Non-pigmented ciliary epithelial cell (primary cell): ENCODE measurements at places on chromosomes 4 and X.
A peak's percentile ranks its signal among the peaks of the same experiment; 100 is the strongest.

DNA sequence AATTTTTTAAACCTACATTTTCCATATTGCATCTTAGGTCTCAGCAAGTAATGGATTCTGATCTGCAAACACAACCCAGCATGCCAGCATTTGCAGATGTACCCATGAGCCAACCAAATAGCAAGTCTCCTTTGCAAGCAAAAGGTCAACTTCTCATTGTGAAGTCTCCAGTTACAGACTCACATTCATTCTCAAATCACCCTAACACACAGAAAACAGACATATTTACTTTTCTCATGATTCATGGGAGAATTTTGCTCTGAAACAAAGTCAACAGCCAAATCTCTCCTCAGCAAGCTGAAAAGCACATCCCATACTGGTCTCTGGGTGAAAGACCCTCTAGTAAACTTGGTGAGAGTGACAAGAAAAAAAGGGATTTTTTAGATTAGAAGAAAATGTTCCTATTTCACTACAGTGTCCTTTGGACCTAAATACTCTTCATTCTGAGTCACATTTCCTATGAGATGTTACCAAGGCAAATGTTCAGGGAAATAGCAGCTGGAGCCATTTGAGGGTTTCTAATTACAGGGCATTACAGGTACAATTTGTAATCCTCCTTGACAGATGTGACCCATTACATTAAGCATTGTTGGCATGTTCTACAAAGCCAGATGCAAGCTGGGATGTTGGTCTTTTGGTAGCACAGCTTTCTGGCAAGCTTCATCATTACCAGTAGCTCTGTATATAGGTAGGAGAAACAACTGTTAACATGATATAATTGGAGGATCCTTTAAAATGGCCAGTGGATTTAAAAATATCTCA lies 383.3 kb downstream of the SMARCA1 start:
- DNase-seq: peak; percentile 17

DNA sequence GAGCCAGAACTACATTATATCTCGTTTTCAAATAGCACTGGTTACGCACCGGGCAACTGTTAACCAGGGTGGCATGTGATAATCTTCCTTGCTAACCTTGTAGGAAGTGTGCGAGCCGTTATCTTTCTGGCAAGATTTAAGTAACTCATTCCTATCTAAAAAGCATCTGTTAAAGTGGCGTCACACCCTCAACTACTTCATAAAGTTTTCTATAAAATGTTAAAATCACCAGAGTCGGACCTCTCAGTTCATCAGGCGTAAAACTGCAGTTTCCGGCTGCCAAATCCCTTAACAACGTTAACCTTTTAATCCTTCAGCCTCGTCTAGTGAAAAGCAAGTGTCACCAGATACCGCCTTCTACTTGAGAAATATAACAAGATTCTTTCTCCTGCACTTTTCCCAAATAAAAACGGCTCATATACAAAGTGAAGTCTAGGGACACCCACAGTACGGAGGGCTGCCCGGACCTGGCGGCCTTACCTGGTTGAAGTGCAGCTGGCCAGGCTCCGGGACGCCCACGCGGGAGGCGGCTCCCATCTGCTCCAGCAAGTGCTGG lies 1.2 kb downstream of the SLC39A8 start:
- DNase-seq: no peak

- no peak for DNase-seq
Observed at GRCh38 chr4:145483514-145483913, 1.9 kb downstream of the SMAD1 start.

GRCh38 chrX:73963682-73964081 lies 340.3 kb upstream of the ZCCHC13 start:
- no peak for DNase-seq

- no peak for DNase-seq
Observed at GRCh38 chr4:168118116-168118655, 25.8 kb downstream of the ANXA10 start.

DNA sequence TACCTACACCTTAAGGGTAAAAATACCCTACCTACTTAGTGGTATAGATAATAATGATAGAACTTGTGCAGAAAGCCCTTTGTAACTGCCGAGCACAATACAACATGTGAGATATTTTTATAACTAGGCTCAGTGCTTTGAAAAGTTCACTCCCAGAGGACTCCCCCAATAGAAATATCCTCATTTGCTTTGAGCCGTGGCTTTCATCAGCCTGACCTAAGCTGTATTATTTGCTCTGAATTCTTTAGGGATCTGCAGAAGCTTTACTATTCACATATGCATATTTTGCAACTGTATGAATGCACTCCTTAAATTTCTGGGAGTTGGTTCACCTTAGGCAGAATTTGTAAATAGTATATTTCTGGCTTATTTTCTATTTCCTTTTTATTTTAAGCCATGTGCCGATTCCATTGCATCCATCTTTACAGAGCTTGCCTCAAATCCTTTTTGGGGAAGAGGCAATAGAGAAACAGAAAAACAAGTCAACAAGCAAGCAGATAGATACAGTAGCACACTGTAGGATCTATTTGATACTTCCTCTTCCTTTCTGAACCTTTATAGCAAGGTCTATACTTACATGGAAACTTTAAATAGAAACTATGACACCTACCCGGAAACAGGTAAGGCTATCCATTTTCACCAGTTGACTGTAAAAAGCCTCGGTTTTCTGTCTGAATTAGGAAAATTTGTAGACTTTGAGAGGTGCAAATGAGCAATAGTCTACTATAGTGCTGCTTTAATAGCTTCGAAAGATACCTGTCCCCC lies 242.5 kb upstream of the VCX3A start:
- DNase-seq: no peak

DNA sequence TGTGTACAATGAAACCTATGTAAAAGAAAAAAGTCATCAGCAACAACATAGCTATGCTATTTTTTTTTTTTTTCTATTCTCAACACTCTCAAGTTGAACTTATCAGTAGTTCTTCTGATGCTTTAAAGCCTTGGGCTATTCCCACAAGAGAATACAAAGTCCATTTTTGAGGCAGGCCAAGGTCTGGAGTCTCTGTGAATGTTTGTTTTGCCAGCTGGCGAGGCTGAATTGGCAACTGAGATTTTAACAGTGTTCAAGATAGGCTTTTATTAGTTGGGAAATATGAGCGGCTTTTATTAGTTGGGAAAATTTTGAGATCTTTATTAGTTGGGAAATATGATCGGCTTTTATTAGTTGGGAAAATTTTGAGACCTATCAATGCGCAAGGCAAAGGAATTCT lies 336.6 kb downstream of the SLITRK2 start:
- DNase-seq: no peak

DNA sequence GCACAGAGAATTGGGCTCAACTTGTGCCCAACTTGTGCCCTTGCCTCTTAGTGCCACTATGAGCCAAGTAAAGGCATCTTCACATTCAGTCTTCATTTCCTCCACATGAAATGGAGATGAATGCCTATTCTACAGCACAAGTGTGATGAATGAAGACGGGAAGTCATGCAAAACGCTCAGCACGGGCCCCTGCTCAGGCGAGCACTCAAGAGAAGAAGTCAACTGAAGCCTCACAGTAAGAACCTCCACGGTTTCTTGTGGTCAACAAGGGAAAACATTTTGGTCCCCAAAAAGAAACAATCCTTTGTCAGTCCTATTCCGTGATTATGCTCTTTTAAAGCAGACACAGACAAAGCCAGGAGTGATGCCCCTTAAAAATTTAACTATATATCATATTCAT lies 87.0 kb downstream of the IRF2 start:
- no peak for DNase-seq

DNA sequence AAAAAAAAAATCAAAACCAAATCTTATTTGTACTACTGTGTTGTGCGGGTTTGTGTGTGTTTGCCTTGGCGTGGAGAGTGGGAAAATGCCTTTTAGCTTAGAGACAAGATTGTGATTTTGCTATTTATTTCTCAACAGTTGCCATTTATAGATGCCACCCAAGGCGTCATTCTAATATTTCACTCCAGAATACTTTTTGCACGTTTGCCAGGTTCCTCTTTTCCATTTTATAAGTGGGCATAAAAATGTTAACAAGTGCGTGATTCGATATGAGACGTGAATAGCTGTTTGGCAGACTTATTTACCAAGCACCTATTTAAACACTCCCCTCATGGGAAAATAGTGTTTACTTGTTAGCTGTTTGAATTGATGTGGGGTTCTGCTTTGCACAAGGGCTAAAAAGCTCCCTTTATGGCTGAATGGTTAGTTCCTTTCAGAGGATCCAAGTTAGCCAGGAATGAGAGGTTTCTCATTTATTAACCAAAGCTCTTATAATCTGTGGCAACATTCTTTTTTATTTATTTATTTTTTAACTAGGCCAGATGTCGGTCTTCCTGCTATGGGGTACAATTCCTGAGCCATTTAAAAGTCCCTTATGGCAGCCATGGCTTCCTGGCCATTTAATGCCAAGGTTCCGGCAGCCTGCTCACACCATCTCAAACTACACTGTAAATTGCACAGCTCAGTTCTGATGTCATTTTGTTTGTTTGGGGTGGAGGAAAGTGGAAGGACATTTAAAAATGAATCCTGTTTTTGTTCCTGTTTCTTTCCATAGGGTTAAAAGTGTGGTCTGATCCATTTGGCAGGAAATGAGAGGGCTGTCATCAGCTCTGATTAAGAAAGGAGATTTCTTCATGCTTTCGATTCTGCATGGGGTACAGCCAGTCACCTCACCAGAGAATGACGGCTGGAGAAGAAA lies 14.6 kb downstream of the SMIM20 start:
- DNase-seq: no peak

DNA sequence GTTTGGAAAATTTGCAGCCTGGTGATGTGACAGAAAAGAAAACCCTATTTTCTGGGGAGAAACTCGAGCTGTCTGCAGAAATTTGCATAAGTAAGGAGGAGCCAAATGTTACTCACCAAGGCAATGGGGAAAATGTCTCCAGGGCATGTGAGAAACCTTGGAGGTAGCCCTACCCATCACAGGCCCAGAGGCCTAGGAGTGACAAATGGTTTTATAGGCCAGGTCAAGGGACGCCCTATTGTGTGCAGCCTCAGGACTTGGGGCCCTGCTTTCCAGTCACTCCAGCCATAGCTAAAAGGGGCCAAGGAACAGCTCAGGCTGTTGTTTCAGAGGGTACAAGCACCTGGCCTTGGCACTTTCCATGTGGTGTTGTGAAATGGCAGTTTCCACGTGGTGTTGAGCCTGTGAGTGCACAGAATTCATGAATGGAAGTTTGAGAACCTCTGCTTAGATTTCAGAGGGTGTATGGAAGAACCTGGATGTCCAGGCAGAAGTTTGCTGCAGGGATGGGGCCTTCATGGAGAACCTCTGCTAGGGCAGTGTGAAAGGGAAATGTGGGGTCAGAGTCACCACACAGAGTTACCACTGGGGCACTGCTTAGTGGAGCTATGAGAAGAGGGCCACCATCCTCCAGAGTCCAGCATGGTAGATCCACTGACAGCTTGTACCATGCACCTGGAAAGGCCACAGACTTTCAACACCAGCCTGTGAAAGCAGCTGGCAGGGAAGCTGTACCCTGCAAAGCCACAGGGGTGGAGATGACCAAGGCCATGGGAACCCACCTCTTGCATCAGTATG lies 637.6 kb upstream of the EPHA5 start:
- no peak for DNase-seq

DNA sequence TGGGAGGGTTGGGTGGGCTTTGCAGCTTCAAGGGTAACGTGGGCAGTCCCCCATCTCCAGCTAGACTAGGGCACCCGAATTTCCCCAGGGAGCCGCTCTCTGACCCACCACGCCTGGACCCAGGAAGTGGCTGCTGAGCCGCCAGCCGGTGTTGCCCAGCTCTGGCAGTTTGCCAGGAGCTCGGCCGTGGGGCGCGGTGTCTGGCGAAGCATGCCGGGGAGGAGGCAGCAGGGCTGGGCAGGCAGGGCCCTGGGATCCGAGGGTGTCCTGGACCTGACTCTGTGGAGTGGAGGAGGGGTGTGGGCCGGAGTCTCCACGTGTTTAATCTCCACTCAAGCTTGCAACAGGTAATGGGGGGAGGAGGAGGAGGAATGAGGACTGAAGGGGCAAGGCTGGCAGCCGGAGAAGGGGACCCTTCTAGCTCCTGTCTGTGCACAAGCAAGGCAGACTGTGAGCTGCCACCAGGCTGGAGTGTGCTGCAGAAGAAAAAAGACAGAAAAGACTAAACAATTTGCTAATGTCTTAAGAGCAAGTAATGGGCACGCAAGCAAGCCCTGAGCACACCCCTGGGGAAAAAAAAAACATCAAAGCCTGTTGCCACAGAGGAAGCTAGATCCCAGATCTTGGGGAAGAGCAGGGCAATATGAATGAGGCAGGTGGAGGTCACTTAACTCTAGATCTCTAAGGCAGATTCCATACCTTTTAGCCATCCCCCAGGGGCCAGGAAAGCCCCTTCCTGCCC lies 2.4 kb downstream of the LONRF3 start:
- no peak for DNase-seq

DNA sequence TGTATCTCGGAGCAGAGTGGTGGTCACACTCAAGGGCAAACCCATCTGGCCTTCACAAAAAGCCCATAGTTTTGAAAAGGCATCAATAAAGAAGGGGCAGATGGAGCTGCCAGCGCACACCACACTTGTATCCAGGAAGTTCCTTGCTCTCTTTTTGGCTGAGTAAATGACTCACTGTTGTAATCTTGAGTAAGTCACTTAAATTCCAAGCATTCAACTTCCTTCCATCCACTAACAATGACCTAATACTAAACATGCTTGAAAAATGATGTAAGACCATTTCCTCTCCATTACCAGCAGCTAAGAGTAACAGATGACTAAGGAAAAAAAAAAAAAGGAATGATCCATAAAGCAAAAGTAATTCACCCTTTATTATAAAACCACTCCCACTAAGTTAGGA lies 32.4 kb upstream of the MYOZ2 start:
- peak; percentile 97 for DNase-seq

GRCh38 chr4:17497890-17498523 lies 13.9 kb downstream of the QDPR start:
- no peak for DNase-seq

DNA sequence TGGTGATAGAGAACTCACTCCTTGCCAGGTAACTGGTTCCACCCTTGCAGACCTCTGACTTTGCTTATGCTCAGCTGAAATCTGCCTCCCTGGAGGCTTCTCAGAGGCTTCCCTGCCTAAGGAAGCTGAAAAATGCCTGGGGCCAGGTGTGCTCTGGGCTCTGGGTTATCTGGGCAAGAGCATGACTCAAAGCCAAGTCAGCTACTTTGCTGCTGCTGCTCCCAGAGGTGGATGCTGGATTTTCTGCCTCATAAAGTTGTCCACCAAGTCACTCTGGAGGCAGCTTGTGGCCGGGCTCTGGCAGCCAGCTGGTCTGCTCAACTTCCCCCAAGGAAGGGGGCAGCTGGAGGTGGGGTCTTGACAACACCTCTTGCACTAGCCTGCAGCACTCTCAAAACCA lies 132.7 kb downstream of the PJA1 start:
- DNase-seq: no peak

GRCh38 chr4:67456577-67457196 lies 88.6 kb downstream of the CENPC start:
- no peak for DNase-seq

DNA sequence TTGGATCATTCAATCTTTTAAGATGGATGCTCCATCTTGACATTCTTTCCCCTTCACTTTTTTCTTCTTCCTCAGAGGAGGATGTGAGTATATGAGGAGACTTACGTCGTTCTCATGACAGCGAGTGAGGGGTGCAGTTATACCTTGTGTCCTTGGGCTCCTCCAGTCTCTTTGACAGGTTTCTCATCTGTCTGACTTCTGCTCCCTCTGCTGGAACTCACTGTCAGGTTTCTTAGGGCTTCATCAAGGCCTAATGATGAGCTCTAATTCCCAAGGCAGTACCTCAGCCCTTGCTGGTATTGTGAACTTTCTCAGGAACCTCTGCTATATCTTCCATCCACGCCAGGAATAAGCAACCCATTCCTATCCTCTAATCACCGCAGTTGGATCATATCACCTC lies 237.8 kb upstream of the ADGRL3 start:
- DNase-seq: no peak
